ENCODE measurements at places on chromosomes 16 and 17. TPM values are rescaled to one million over a fixed set of nuclear protein-coding genes. Genes with fewer than 3 reads are reported as not detected.

SCO1 gene
- total RNA-seq: 38.3 TPM

INCA1 gene
- total RNA-seq: 0.97 TPM

DNAH17 gene
- not detected for total RNA-seq

ITGA2B gene
- under 0.01 TPM for total RNA-seq

CNEP1R1 gene
- 26.7 TPM for total RNA-seq

TBC1D16 gene
- total RNA-seq: 32.8 TPM
